Inflammatory macrophage (primary cell): ENCODE measurements at places on chromosomes 1 and 21.

- DNase-seq = no peak
Observed at GRCh38 chr1:164771619-164772361, 212.8 kb downstream of the PBX1 start.

DNA sequence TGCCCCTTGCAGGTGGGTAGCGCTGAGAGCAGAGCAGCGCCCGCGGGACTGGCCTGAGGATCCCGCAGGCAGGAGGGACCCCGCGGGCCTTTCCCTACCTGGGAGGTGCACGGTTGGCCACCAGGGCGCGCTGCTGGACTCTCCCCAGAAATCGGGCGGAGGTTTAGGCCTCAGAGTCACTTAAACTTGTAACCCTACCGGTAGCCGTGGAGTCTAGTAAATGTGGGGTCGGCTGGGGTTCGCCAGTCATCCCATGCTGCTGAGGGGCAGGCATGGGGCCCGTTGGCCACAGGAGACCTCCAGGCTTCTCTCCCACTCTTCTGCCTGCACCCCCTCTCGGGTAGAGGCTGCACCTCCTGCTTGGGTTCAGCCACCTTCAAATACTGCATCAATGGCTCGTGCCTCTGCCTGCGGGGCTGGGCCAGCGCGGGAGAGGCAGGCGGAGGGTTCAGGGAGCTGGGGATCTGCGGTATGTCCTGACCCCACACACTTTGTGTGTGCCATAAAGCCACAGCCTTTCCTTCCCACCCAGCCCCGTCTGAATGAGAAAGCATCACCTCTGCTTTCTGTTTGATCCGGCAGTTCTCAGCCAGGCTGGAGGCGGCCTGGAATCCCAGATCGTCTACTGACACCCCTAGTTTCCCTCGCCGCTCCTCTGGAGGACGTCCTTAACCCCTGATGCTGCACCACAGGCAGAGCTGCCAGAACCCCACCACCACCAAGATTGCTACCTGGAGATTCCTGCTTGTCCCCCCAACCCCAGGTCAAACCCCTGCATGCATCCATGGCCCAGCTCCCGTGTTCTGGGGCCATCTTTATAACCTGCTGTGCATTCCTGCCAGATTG, 12.3 kb upstream of the GSTM4 start:
- peak; percentile 73 for DNase-seq

DNA sequence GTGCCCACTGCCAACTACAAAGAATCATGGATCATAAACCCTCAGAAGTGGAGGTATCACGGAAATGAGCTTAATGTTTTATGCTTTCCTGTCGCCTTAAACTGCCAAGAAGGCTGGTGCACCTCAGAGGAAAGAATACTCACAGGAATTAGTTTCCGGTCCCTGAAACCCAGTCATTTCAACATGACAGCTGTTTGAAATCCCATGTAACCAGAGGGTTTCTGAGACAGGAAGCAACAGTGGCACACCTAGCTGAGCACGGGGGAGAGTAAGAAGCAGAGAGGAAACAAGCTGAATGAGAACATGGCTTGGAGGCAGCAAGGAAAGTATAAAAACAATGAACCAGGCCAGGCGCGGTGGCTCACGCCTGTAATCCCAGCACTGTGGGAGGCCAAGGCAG, 3.9 kb downstream of the JAK1 start:
- no peak for DNase-seq

- peak; percentile 82 for DNase-seq
Observed at GRCh38 chr1:183911285-183911684, 106.4 kb downstream of the RGL1 start.

GRCh38 chr1:210571356-210572284, 242.9 kb downstream of the HHAT start:
- no peak for DNase-seq

GRCh38 chr1:19493547-19493946, 8.2 kb upstream of the CAPZB start:
- DNase-seq = no peak

- DNase-seq = peak; percentile 58
Observed at GRCh38 chr1:20717452-20718342, at the start of gene KIF17. Gene KIF17 (minus strand): TSS chr1:20718007. CDS start chr1:20717706, 301 bp downstream.

DNA sequence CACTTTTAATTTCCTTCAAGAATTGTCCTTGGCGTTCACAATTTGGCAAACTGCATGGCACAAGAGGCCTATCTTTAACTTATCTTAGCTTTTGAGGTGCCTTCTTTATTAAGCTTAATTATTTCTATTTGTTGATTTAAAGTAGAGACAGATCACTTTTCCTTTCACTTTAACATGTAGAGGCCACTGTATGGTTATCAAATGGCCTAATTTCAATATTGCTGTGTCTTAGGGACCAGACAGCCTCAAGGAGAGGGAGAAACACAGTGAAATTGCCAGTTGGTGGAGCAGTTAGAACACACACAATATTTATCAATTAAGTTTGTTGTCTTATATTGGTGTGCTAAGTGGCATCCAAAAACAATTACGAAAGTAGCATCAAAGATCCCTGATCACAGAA, 1013.9 kb downstream of the KCNT2 start:
- no peak for DNase-seq

DNA sequence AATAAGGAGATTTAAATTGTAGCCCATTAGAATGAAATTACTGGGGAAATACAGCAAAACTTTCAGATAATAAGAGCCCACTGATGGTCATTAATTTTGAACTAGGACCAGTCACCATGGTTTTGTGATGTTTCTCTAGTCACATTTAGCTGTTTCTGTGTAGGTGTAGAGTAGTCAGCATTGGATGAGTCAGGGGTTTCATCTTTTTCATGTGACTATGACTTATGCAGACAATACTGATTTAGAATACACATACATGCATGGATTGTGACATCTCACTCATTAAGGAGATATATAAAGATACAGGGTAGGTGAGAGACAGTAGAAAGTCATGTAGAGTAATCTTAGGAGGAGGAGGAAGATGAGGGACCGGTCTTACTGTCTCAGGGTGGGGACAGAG, 1192.7 kb downstream of the KCNT2 start:
- DNase-seq = peak; percentile 7

DNA sequence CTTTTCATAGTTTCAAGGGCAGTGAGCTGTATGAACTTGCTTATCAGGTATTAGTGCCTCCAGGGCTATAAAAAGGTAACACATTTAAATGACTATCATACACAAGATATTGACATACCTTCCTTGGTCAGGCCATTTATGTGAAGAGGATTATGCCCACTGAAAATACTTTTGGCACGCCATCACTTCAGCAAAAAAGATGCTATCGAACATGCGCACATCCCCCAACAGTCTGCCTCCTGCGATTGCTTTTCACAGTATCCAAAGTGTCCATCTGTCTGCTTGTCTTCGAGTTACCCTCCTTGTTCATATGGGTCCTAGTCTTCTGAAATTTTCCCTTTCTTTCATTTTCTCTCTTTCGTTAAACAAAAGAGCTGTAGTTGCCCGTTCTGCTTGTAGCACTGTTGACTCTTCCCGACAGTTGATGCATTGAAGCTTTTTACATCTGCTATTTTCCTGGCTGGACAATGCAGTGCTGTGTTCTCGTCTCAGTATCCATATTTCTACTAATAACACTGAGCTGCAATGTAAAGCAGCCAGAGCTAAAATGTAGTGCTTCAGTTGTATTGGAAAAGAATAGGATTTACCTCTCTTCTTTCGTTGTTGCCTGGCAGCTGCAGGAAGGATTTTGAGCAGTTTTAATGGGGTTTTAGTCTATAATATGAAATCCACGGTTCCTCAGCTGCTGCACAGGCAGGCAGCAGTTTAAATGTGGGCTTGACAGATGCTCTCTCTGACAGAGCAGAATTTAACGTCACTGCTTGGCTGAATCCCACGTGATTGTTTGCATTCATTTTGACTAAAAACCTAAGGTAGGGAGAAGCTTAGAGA, at the start of gene B3GALT2:
B3GALT2 (minus strand) TSS at position 713 of the 831 bp plus-strand sequence. CDS start 5,051 bp downstream, outside the sequence.
- DNase-seq = no peak

GRCh38 chr1:112256411-112256810, 139.6 kb upstream of the CTTNBP2NL start:
- no peak for DNase-seq

DNA sequence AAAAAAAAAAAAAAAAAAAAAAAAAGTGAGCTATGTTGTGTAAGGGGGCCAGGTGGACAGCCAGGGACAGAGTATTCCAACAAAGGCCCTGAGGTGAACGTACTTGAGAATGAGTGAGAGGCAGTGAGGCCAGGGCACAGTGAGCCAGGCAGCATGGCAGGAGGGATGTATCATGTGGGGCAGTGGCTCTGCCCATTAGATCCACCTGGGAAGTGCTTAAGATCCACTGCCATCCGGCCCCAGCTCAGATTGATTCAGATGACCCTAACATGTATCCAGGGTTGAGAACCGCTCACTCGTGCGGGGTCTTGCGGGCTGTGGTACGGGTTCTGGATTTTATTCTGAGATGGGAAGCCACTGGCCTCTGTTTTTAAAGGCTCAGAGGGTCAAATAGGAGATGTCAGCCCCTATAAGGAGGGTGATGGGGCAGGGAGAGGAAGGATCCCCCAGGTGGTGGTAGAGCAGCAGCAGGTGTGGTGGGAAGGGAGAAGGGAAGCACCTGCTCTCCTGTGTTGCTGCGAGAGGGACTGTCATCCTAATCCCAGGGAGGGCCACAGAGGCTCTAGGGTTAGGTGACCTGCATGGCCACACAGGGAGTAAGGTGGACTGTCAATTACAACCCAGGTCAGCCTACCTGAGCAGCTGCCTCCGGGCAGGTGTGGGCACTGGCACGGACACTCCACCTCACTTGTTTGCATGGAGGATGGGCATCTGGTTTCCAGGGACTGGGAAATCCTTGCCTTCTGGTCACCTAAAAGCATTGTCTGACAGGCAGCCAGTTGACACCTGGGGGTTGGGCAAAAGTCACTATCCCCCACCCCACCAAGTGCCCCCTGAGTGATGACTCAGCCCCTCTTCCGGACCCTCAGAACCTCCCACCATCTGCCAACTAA, 31.6 kb downstream of the CDK18 start:
- DNase-seq = no peak

DNA sequence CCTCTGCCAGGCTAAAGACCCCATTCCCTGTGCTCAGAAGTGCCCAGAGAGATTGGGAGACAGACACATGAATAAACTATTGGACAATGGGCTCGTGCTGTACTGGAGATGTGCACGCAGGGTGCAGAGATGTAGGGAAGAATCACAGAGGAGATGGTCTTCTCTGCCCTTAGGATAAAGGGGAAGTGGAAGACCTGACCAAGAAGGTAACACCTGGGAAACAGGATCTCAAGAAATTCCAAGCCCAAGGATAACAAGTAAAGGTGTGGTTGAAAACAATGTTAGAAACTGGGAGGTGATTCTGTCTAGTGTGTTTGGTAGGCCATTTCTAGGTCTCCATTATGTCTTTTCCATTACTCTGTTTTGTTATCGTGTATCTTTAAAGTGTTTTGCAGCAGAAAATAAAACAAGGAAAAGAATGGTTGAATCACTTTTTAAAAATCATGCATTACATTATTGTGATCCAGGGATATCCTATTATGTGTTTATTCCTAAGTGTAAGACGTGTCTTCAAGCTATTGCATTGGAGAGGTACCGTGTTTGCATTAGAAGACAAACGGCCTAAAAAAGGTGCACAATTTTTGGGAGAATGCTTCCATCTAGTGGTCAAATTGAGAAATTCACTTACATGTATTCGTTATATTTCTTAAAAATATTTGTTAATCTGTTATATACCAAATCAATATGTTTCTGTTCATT, 40.8 kb upstream of the KCTD3 start:
- peak; percentile 66 for DNase-seq

DNA sequence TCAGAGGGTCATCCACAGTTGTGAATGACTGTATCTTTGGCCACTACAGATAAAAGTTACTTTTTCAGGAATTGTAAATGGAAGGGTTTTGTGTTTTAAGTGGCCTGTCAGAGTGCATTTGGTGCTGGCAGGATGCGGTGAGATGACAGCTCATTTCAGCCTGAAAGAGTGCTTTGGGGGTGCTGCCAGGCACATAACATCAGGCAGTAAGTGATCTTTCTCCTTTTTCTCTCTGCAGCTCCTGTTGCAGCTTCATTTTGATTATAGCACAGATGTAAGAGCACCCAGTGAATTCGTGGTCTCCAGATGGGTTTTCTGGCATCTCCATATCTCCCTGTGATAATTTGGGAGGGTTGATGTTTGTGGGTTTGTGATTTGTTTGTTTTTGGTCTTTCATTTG, 14.8 kb upstream of the FAM163A start:
- DNase-seq = no peak

DNA sequence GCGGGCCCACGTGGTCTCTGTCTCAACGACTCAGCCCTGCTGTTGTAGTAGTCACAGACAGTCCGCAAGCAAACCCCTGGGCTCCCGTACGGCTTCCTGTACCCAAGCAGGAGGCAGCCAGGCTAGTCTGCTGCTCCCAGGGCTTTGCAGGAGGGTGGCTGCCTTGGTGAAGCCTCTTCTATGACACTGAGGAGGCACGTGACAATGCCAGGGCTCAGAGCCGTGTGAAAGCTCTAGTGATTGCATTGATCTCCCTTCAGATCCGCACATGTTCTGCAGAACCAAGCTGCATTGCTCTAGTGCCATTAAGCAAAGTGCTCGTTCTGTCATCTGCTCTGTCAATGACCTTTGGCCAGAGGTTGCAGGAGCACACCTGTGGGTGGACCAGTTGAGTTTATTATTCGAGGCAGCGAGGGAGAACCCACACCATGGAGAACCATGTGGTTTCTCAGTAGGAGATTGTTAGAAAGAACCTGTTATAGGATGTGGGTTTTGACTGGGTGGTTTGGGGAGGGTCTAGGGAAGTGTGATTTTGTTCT, 18.0 kb downstream of the UMODL1 start:
- no peak for DNase-seq

DNA sequence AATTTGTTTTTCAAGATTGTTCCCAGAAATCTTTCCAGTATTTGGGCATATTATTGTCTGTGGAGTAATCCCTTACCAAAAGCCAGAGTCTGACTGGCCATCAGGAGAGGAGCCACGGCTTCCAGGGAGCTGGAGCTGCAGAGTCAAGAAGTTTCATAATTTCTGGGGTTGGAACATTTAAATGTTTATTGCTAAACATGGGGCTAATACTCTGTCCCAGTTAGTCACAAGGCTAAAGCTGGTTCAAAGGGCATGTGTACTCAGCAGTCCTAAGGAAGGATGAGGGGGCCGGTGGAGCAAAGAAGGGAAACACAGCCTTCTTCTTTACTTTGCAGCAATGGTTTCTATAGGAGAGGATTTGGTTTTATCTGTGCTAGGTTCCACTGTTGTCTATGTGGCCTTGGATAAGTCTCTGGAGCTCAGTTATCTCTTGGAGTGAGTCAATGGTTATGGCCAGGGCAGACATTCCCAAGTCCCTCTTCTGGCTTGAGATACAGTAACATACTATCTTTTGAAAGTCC, 9.5 kb downstream of the DENND2D start:
- peak; percentile 94 for DNase-seq

GRCh38 chr1:48025076-48025475, 27.9 kb upstream of the TRABD2B start:
- no peak for DNase-seq

GRCh38 chr21:41868062-41868710, 11.0 kb downstream of the PRDM15 start:
- DNase-seq = no peak

- DNase-seq = no peak
Observed at GRCh38 chr21:38243732-38244406, 12.9 kb upstream of the KCNJ15 start.

GRCh38 chr1:48230236-48230635, 7.7 kb downstream of the SLC5A9 start:
- no peak for DNase-seq
